CD8-positive, alpha-beta memory T cell (primary cell): ENCODE measurements at places on chromosomes 13 and 19.

GRCh38 chr19:51719251-51719988, 4.4 kb downstream of the HAS1 start:
- no peak for DNase-seq

GRCh38 chr13:97124915-97125809, 97.0 kb upstream of the MBNL2 start:
- DNase-seq: no peak

DNA sequence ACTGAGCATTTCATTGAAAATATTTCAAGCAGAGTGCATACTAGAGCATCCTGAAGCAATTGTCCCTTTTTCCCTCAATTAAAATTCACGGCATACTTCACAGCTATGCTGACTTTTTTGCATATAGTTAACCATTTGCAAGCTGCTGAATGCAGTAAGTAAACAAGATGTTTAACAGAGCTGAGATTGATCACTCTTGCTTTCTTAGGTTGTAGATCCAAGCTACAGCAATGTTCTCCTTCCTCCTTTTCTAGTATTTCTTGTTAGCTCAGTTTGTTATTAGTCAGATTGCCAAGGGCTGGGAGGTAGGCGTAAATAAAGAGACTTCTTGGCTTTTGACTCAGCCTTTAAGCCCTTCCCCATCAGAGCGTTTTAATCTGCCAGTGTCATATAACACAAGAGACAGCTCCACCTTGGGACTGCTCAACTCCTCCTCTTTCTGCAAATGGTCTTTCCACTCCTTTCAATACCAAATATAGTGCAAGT, at the start of gene SLITRK6:
SLITRK6 (minus strand) TSS at position 323 of the 486 bp plus-strand sequence. CDS start 2,911 bp downstream, outside the sequence.
- DNase-seq: no peak

- DNase-seq: no peak
These were observed 6.1 kb downstream of the RNF126 start for GRCh38 chr19:656751-657559.

GRCh38 chr19:36973021-36973843, 57.1 kb downstream of the ZNF568 start:
- DNase-seq: peak; percentile 67

- no peak for DNase-seq
These were observed 6.4 kb upstream of the KLK6 start for GRCh38 chr19:50975766-50976165.

DNA sequence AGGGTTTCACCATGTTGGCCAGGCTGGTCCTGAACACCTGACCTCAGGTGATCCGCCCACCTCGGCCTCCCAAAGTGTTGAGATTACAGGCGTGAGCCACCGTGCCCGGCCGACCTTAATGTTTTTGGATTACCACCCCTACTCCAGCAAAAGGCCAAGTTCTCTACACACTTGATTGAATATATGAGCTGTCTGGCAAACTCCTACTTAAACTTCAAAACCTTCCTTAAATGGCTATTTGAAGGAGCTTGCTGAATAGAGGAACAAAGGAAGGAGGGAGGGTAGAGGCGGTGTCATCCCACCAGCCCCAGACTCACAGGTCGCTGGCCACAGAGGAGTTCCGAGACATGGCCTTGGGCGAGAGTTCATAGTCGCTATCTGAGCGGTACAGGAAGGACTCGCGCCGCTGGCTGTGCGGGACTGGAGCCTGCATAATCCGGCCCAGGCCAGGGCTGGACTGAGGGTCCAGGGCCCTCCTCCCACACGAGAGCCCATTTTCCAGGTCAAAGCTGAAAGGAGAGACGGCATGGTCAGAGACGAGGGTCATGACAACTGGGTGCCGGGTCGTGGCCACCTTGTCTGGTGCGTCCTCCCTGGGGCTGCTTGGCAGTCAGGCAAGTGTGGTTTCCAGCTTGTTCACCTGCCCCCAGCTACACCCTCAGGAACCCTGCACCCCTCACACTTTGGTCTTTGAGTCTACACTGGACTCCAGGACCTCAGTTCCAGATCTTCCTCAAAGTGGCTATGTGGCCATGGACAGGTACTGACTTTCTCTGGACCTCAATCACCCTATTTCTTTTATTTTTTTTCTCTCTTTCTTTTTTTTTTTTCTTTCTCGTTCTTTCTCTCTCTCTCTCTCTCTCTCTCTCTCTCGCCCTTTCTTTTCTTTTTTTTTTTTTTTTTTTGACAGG, 4.2 kb downstream of the PDE4C start:
- DNase-seq: no peak

- no peak for DNase-seq
These were observed 2.4 kb upstream of the NCAN start for GRCh38 chr19:19209372-19209771.

DNA sequence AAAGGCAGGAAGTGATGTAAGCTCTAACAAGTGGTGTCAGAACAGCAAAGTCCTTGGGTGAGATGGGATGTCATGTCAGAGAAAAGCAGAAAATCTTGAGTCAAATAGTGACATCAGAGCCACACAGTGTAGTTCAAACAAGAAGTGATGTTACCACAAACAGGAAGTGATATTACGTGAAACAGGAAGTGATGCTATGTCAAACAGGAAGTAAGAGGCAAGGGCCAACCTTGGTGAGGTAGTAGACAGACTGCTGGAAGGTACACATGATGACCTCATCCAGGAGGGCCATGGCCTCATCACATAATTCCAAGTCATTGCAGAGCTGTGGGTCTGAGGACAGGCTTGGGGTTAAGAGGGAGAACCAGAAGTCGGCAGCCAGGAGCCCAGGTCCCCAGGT, 7.0 kb upstream of the MAMSTR start:
- DNase-seq: no peak

- DNase-seq: no peak
These were observed 15.3 kb downstream of the GADD45B start for GRCh38 chr19:2491130-2491801.

- DNase-seq: no peak
These were observed 393.7 kb downstream of the FOXO1 start for GRCh38 chr13:40272776-40273139.

GRCh38 chr13:105184201-105184600, 1351.3 kb downstream of the EFNB2 start:
- DNase-seq: no peak

DNA sequence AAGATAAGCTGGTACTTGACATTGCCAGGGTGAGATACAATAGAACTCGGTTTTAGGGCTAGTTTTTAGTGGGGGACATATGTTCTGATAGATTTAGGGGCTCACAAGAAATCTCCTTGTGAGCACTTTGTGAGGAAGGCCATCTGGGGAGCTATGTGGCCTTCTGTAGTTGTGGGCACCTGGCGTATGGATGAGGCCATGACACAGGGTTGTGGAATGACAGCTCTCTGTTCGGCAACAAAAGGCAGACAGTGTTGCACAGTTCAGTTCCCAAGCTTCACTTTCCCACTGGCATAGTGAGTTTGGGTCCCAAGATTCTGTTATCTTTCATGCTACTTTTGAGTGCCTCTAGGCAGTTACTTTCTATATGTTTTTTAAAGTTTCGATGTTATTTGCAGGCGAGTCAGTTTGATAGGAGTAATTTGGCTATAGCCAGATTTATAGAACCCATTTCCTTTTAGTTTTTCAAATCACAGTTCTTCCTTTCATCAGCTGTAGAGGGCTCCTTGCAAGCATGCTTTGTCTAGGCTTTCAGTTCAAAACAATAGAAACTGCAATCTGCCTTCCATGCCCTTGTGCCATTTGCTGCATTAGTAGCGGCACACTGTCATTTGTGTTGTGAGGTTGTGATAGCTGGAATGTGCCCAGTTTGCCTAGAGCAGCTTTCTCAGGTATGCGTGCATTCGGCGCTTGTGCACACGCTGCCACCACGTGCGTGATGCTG, 70.6 kb upstream of the TEX29 start:
- DNase-seq: no peak

GRCh38 chr19:30130356-30131122, 188.5 kb downstream of the URI1 start:
- no peak for DNase-seq

DNA sequence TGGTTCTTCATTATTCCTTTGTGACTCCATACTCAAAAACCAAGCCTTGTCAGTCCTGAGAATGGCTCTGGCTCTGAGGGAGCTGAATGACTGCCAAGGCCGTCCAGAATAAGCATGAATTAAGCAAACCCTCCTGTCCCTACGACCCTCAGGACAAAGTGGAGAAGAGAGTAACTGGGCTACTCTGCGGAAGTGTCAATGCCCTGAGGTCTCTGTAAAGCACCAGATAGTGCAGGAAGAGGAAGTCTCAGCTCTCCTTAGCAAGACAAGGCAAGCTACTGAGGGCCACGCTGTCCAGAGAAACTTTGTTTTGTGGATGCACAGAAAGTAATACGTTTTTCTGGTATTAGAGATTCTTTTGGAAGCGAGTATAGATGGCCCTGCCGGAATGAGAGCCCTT, 94.1 kb downstream of the RNASEH2B start:
- DNase-seq: no peak

GRCh38 chr13:33052506-33053280, 36.5 kb downstream of the KL start:
- no peak for DNase-seq

DNA sequence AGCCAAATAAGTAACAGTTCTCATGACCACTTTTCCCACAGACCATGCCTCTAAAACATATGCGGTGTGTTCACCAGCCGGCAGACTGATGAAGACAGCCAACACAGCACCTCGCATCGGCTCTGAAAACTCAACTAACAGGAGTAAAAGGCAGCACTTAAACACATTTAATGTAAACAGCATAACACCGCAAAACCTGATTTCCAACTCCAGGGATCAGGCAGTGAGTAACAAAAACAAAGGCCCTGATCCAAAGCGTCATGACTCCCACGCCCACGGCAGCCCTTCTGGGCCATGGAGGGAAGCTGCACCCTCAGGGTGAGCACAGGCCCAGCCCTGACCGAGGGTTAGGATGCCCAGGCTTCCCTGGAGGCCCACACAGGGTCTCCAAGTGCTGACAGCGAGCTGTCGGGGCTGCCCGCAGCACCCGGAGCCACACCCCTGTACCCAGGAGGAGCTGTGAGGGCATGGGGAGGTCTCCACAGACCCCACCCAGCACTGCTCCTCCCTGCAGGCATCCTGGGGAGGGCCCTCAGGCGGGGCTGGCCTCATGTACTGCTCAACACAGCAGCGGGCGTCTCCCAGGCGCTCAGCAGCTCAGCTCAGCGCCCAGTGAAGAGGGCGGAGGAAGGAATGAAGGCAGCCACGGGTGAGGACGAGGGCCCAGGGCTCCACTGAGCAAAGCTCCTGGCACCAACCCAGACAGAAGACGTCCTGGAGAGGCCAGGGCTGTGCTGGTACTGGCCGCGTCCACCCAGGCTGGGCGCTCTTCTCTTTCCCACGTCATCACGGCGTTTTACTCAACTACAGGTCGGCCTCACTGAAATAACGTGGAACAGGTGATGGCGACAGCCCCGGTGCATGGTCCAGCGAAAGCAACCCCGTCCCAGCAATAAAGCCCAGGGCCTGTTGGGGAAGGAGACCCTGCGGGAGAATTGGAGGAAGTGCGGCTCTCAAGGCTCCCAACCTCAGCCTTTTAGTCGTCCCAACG, 53.7 kb downstream of the RASA3 start:
- no peak for DNase-seq

GRCh38 chr13:59641261-59641660, 522.5 kb downstream of the DIAPH3 start:
- DNase-seq: no peak

- peak; percentile 68 for DNase-seq
These were observed 7.1 kb upstream of the NFIC start for GRCh38 chr19:3359015-3359918.

GRCh38 chr13:78977311-78977710, 318.4 kb upstream of the OBI1 start:
- DNase-seq: no peak

DNA sequence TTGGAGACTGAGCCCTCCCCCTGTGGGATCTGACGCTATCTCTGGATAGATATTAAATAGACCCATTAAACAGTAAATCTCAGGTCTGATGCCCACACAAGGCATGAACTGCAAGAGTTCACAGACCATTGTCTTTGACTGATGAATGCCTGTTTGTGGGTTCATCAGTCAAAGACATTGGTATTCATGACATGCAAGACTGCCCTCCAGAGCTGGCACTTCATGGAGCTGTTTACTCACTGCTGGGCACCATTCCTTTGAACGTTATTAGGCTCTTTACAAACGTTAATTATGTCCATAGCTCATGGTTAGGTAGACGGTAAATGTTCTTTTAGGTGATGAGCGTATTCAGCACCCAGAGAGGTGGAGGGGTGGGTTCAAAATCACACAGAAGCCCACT, 111.8 kb upstream of the PABPC3 start:
- no peak for DNase-seq

DNA sequence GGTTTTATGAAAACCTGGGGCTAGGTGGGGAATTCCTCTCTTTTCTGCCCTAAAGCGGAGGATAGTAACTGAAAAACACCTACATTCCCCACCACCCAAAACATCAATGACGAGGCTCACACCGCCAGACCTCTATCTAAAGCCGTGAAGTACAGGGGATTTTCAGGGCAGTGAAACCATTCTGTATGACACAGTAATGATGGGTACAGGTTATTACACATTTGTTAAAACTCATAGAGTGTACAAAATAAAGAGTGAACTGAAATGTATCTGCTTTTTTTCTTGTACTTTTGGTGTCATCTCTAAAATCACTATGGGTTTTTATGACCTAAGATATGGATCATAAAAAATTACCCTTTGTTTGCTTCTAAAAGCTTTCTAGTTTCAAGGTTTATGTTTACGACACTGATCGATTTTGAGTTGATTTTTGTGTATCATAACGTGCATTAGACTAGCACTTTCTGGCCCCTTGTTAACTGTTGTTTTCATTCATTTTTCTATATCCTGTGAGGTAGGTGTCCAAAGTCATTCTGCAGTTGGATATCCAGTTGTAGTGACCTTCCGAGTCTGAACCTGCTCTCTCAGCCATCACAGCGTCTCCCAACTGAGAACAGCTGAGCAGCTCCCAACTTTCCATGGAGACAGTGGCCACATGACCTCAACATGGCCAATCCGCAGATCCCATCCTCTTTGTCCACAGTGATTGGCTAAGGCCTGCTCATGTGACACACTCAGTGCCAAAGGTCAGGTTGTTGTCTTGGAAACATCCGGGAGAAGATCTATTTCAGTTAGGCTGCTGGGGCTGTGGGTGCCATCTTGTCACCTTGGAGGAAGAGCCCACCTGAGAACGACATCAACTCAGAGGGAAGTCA, 10.3 kb downstream of the MBD3L2B start:
- DNase-seq: no peak

DNA sequence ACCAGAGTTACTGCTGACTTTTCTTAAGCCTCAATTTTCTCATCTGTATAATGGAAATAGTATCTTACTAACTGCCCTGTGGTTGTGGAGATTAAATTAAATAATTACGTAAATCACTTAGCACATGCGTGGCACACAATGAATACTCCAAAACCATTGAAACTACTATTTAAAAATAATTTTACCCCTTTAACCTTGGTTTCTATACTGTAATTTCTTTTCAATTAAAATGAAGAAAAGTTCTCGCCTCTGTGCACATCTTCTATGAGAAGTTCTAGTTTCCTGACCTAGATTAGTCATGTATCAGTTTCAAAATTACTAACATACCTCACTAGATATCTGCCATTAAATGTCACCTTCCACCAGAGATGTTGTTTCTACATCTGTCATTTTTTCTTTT, 5.7 kb downstream of the SLITRK1 start:
- DNase-seq: no peak

DNA sequence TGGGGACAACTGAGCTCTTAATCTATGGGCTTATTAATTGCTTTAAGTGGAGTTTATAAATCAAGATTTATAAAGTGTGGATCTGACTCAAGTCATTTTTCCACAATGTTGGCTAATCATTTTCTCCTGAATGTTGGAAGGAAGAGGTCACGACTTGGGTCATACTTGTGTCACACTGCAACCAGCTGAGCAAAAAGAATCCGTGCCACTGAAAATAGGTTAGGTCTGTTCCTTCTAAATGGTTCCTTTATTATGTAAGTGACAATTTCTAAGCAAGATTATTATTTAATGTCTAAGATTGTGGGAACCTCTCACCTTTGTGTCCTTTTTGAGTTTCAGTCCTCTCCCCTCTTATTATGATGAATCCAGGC, 178.6 kb downstream of the SHISA2 start:
- no peak for DNase-seq
